Stimulated activated CD8-positive, alpha-beta memory T cell treated with anti-CD3 and anti-CD28 coated beads, Interleukin-2, amount 100 ng/mL, for 48 hours (primary cell): ENCODE measurements at places on chromosomes 16 and 17.

DNA sequence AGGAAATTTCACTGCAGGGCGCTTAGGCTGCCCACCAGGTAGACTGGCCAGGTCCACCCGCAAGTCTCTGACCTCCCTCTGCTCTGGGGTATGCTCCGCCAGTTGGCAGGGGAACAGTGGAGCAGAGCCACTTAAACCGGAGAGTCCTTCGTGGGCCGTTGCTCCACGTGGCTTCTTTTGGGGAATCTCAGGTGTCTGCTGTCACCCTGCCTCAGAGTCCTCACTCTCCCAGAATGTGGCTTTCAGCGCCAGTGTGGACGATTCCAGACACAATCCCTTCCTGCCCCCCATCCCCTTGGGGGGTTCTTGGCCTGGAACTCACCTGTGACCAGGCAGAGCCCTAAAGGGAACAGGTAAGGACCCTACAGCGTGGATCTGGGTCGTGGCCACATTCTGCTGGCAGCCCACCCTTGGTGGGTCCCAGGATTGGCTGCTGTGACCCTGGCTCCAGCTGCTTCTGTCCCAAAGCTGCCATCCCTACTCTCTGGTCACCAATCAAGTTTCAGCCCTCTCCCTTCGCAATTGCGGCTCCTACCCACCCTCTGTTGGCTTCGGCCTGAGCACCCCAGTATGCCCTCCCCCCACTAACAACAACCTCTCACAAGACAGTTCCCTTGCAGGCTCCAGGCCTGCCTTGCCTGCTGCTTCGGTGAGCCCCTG lies 22.2 kb downstream of the DHRS7C start:
- DNase-seq, result no peak

- DNase-seq, result no peak
Measured at GRCh38 chr16:79191933-79192332, 408.6 kb downstream of the MAF start.

DNA sequence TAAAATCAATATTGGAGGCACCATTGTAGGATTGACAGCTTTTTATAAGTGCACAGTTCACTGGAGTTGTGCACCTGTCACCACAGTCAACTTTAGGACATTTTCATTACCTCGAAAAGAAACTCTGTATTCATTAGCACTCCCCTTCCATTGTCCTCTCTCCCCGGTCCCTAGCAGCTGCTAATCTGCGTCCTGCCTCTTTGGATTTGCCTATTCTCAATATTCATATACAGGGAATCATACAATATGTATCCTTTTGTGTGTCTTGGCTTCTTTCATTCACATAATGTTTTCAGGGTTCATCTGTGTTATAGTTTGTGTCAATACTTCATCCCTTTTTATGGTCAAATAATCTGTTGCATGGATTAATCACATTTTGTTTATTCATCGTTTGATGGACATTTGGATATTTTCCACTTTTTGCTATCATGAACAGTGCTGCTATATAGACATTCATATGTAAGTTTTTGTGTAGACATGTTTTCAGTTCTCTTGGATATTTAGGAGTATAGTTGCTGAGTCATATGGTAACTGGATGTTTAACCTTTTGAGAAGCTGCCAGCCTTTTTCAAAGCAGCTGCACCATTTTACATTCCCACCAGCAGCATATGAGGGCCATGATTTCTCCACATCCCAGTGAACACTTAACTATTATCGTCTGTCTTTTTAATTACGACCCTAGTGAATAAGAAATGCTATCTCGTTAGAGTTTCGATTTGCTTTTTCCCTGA lies 9.8 kb downstream of the DNAJA3 start:
- DNase-seq, result no peak

- no peak for DNase-seq
Measured at GRCh38 chr17:81028506-81028858, 6.5 kb upstream of the BAIAP2 start.

- DNase-seq, result no peak
Measured at GRCh38 chr16:1494711-1495110, 1.6 kb downstream of the TELO2 start.

- no peak for DNase-seq
Measured at GRCh38 chr16:27539636-27540035, 10.1 kb downstream of the GTF3C1 start.

GRCh38 chr17:48892940-48893645 lies 506 bp downstream of the ATP5MC1 start:
- DNase-seq, result no peak

DNA sequence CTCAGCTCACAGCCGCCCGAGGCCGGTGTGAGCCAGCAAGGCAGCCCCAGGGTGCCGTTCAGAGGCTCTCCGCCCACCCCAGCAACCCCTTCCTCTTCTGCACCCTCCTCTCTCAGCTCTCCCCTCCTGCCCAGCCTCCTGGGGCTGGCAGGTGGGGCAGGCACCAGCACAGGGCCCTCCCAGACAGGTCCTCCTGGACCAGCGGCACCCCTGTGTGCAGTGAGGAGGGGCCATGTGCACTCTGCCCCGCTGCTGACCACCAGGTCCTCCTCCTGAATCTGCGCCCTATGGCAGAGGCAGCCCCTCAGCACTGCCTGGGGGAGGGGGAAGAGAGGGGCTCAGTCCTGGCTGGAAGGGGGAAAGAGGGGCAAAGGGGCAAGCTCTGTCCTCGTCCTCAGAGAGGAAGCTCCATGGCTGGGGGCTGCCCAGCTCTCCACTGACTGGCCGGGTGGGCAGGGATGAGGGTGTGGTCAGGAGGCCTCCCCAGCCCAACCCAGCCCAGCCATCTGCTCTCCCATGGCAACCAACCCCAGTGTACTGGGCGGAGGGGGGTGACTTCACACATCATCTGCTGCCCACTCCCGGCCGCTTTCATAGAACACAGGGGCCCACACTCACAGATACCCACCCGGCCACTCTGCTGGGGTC lies 5.4 kb upstream of the BCAR1 start:
- DNase-seq, result no peak

GRCh38 chr17:77883213-77883650 lies 75.3 kb upstream of the TNRC6C start:
- no peak for DNase-seq

GRCh38 chr17:34255381-34255732 lies 272 bp downstream of the CCL2 start:
- no peak for DNase-seq

- DNase-seq, result no peak
Measured at GRCh38 chr16:68786685-68787418, 49.8 kb downstream of the CDH1 start.

GRCh38 chr16:75118943-75119539 lies 2.5 kb upstream of the LDHD start:
- no peak for DNase-seq

- no peak for DNase-seq
Measured at GRCh38 chr17:49746791-49747490, 17.0 kb downstream of the FAM117A start.

DNA sequence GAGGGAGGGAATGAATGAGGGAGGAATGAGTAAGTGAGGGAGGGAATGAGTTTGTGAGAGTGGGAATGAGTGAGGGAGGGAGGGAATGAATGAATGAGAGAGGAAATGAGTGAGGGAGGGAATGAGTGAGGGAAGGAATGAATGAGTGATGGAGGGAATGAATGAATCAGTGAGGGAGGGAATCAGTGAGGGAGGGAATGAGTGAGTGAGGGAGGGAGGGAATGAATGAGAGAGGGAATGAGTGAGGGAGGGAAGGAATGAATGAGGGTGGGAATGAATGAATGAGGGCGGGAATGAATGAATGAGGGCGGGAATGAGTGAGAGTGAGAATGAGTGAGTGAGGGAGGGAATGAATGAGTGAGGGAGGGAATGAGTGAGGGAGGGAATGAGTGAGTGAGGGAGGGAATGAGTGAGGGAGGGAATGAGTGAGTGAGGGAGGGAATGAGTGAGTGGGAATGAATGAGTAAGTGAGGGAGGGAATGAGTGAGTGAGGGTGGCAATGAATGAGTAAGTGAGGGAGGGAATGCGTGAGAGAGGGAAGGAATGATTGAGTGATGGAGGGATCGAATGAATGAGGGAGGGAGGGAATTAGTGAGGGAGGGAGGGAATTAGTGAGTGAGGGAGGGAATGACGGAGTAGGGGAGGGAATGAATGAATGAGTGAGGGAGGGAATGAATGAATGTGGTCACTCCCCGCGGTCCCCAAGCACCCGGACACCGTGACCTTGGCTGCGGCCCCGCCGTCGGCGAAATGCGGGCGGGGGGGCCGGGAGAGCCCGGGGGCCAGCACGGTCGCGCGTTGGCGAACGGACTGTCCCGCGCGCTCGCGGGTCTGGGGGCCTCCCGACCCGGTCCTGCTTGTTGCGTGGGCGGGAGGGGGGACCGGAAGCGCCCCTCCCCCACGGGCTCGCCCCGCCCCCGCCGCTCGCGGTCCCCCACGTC lies 1.1 kb upstream of the UBE2I start:
- DNase-seq, result no peak

- DNase-seq, result no peak
Measured at GRCh38 chr17:80774643-80775281, 216.9 kb upstream of the CHMP6 start.

DNA sequence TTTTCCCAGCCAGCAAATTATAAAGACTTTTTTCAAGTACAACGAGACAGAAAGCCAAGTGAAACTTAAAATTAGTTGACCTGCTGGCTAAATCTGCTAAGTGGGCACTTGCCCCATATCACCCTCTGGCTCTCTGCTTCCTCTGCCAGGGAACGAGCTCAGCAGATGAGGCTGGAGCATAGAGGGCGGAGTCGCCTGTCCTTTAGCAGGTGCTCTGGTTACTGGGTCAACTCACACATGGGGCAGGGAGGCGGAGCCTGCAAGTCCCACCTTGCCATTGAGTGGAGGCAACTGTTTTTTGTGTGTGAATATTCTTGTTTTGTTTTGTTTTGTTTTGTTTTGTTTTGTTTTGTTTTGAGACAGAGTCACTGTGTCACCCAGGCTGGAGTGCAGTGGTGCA lies 62.5 kb downstream of the EMP2 start:
- DNase-seq, result no peak

GRCh38 chr16:85752511-85753420 lies 1.9 kb upstream of the C16orf74 start:
- DNase-seq, result no peak

DNA sequence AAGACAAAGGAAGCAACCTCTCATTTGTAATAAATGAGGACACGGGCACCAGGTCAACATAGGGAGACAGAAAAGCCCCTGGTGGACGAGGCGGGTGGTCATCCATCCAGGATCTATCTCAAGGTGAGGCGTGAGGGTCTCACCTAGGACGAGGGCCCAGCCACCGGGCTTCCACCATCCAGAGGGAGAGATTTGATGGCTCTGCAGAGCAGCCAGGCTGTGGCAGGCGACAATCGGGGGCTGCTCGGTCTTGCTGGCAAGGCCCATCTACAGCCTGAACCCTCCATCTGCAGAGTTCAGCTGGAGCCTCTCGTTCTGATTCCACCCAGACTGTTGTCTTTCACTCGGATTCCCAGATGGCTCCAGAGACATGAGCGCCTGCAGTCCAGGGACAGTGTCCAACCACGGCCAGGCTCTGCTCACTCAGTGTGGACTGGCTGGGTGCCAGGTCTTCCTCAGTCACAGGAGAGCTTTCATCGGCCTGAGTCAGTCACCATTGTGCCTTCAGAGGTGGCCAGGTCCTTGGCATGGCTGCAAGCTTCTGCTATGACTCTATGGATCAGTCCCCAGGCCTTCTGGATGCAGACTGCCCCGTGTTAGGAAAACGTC lies 5.9 kb downstream of the LITAFD start:
- no peak for DNase-seq

GRCh38 chr17:62746941-62747340 lies 61.2 kb downstream of the MARCHF10 start:
- DNase-seq, result no peak
